ENCODE measurements at places on chromosomes 6 and 20.

GRCh38 chr6:122289762-122290539 lies 109.5 kb upstream of the HSF2 start:
- no peak for DNase-seq

DNA sequence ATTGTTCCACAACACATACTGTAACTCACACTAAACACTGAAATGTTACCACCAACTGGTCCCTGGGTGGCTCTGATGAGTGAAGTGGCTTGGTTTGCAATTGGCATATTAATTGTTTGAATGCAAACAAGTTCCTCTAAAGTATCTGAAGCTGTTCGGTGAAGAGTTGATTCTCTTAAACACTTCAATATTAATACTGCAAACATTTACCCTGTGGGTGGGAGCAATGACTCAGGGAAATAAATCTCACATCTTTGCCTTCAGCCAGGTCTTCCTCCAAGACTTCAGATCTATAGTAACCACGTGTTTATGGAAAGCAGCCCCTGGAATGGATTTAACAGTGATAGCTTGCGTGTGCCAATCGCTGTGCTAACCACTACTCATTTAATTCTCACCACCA lies 176.0 kb downstream of the MAFB start:
- DNase-seq, result no peak

DNA sequence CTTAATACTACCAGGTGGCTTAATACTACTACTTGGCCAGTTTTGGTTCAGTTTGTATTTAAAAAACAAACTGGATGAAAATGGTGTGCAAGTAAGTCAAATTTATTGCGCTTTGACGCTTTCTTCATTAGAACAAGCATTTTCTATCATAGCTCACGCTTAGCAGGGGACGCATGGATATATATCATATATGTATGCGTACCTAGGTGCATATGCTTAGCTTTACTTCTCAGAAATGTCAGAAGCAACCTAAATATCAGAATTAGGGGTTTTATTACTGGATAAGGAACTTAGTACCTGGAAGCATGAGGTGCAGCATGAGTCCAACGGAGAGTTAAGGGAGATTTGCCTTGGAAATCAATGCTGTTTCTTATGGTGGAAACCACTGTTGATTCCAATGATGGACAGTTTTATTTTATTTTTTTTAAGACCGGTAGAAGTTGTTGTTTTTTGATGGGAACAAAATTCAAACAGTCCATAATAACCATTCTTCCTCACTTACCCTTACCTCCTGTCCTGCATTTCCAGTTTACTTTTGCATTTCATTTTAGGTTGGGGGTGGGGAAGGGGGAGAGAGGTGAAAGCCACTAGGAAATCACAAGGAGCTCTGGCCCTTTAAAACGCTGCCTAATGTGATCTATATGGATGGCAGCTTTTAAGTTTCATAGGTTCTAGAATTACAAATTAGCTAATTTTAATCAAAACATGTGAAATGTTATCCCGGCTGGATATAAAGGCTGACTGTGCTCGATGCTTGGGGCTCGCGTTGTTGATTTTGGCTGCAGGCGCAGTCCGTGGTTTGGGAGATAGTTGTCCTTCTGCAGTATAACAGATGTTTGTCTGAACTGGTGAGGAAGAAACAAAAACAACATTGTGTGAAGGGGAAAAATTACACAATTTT lies 2.1 kb downstream of the SOBP start:
- no peak for DNase-seq

DNA sequence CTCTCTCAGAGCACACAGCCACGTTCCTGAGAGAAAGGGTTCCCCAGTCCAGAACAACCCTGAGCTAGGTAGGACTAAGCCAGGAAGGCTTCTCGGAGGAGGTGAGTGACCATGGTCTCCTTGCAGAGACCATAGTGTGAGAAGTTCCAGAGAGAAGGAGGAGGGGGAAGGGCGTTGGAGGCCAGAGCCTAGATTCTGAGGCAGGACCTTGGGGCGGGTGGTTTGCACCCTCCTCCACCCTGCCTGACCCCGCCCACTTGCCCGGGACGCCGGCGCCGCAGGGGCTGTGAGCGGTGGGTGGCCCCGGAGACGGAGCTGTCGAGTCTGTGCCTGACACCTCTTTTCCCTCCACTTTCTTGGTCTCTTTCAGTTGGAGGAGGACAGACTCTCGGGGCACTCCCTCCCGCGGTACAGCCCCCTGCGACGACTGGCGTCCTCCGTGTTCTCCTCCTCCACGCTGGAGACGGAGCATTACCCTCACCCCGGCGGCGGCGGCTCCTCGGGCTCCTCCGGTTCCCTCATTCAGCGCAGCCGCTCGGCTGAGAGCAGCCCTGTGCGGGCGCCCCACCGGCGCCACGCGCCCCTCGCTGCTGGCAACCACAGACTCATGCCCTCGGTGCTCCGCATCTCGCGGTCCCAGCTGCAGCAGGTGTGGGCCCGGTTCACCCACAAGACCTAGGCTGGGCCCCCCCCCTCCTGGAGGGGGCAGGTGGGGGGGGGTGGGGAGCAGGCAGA lies 26.2 kb downstream of the TTBK1 start:
- no peak for DNase-seq

GRCh38 chr20:62065674-62066338 lies at the start of gene TAF4:
Gene TAF4, minus strand, starts transcription at chr20:62065881. Its CDS starts 71 bp downstream, at chr20:62065810.
- peak; percentile 79 for DNase-seq

GRCh38 chr20:52303281-52303950 lies 111.8 kb upstream of the ZFP64 start:
- DNase-seq, result no peak

GRCh38 chr6:13908955-13909381 lies 15.8 kb upstream of the RNF182 start:
- peak; percentile 30 for DNase-seq

DNA sequence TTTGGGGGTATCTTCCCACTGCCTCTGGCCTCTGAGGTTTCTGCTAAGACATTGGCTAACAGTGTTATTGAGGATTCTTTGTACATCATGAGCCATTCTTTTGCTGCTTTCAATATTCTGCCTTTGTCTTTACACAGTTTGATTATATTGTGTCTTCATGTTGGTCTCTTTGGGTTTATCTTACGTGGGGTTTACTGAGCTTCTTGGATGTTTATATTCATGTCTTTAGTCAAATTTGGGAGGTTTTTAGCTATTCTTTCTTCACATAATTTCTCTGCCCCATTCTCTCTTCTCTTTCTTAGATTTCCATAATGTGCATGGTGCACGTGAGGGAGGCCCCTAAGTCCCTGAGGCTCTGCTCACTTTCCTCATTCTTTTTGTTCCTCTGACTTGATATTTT lies 7.6 kb downstream of the ENTPD6 start:
- DNase-seq, result no peak

GRCh38 chr20:31653561-31653960 lies 15.8 kb downstream of the COX4I2 start:
- no peak for DNase-seq

DNA sequence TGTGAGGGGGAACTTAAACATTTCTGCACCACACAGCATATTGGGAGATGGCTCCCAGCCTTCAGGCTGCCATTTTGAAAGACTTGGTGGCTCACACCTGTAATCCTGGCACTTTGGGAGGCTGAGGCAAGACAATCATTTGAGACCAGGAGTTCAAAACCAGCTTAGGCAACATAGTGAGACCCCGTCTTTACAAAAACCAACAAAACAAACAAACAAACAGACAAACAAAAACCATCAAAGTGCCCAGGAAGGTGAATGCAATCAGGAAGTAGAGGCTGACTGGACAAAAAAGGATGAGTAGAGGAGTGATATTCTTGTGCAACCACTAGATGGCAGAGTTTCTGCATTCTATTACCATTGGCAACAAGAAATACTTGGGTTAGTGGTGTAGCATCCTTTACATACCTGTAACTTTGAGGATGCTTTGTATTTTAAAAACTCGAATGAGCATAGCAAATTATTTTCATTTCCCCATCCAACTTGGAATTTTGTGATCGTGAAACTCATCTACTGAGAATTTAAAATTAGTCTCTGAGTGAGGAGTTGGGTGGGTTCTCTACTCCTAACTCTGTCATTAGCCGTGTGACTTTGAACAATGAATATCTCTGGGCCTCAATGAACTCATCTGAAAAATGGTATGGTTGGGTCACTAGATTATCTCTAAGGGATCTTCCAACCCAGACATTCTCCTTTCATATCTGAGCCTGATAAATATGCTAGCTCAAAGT lies 84.4 kb downstream of the CRYBG1 start:
- no peak for DNase-seq

GRCh38 chr20:38590676-38591473 lies 9.9 kb downstream of the ADIG start:
- DNase-seq, result no peak

DNA sequence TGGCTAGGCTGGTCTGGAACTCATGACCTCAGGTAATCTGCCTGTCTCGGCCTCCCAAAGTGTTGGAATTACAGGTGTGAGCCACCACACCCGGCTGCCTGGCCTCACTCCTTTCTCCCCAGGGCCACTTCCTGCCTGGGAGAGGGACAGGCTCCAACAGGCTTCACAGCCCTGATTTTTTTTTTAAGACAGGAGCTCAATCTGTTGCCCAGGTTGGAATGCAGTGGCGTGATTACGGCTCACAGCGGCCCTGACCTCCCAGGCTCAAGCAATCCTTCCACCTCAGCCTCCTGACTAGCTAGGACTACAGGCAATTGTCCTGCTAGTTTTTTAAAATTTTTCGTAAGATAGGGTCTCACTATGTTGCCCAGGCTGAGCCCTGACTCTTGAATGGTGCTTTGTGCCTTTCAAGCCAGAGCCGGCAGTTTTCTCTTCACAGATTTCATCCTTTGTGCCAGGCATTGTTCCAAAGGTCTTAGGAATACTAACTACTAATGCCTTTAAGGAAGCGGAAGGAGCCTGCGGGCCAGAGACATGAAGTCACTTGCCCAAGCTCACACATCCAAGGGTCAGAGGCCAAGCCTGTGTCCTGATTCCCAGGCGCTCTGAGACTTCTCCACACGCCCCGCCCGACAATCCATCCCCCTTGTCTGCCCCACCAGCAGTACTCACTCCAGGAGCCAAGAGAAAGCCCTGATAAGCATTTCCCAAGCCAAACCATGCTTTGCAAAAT lies 19.2 kb downstream of the CAPN11 start:
- no peak for DNase-seq

DNA sequence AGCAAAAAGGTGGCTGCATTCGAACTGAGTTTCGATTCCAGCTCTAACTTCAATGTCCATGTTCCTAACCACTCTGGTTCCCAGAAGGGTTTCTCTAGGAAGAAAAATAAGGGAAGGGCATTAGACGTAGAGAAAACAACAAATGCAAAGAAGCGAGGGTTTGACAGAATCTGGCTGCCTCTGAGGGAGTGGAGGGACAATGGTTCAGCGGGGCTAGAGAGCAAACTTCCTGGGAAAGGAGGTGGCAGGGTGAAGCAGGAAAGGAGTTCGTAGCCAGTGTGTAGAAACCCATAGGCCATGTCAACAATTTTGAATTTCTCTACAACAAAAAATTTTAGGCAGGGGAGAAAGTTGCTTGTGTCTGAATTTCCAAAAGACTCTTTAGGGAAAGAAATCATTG lies 14.5 kb upstream of the DNAAF9 start:
- DNase-seq, result no peak

- DNase-seq, result no peak
Observed at GRCh38 chr20:62101078-62101477, 21.2 kb upstream of the LSM14B start.

GRCh38 chr6:123616942-123617341 lies 19.8 kb downstream of the TRDN start:
- no peak for DNase-seq

DNA sequence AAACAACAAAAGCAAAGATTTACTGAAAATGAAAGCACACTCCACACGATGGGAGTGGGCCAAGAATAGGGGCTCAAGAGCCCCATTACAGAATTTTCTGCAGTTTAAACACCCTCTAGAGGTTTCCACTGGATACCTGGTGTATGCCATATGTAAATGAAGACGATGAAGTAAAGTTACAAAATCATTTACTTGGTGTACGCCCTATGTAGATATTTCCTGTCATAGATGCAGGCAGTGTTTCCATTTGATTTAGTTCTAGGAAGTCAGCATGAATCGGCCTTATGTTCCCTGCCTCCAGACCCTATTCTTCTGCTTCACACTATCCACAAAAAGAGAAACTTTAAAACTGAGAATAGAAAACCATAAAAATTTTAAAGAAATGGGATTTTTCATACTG lies 404.4 kb upstream of the GJE1 start:
- DNase-seq, result no peak

GRCh38 chr6:365835-366234 lies 25.7 kb upstream of the IRF4 start:
- no peak for DNase-seq

DNA sequence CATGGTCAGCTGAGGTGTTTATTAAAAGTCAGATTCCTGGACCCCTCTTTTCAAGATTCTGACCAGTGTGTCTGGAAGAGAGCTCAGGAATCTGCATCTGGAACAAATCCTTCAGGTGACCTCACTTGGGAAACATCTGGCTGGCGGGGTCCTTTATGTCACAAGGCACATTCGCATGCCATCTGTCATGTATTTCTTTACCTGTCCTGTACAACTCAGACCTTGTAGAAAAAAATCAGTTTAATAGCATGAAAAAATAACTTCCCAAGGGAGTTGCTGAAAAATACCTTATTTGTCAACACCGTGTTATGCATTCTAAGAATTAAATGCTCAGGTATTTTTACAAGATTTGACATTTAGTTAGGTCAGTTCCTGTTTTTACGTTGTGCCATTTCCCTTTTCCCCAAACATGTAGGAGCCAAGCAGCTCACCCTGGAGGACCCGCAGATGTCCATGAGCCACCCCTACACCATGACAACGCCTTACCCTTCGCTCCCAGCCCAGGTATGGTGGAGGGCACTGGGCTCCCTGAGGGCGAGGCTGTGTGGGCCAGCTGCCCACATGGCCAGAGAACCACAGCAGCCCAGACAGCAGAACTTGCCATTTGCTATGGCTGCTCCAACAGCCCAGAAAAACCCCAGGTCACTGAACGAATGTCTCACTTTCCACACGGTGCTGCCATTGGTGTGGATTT lies 4.0 kb downstream of the IRF4 start:
- no peak for DNase-seq

DNA sequence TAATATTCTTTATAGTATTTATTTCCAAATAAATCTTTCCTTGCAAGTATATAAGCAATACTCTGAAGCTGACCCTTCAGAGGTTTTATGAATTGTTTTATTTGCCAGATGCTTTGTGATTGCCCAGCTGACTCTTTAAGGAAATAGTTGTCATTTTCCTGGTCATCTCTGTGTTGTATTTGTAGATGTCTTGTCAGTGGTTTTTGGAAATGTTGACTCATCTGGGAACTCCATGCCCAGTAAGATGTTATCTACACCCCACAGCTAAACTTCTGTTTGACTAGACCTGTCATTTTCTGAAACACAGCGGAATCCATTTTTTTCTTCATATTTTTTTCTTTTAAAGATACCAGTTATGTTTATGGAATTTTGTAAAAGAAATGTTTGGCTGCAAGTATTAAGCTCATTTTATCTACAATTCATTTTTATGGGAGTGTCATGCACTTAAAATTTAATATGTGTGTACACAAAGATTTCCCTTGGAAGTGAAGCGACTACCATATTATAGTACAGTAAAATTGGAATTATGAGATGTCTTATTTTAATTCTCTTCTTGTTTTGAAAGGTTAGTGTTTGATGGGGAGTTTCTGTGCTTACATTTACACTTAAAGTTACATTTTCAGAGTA lies 491.0 kb downstream of the NKAIN2 start:
- no peak for DNase-seq

- DNase-seq, result no peak
Observed at GRCh38 chr6:158611039-158611438, 33.5 kb downstream of the DYNLT1 start.

Measured in CD8-positive, alpha-beta T cell (primary cell).